Stimulated activated naive CD8-positive, alpha-beta T cell treated with anti-CD3 and anti-CD28 coated beads, Interleukin-15, amount 100 ng/mL, for 72 hours (primary cell): ENCODE measurements at places on chromosomes 6 and 20.

GRCh38 chr6:43887906-43888683 is 118.1 kb downstream of the VEGFA start:
- DNase-seq: no peak

DNA sequence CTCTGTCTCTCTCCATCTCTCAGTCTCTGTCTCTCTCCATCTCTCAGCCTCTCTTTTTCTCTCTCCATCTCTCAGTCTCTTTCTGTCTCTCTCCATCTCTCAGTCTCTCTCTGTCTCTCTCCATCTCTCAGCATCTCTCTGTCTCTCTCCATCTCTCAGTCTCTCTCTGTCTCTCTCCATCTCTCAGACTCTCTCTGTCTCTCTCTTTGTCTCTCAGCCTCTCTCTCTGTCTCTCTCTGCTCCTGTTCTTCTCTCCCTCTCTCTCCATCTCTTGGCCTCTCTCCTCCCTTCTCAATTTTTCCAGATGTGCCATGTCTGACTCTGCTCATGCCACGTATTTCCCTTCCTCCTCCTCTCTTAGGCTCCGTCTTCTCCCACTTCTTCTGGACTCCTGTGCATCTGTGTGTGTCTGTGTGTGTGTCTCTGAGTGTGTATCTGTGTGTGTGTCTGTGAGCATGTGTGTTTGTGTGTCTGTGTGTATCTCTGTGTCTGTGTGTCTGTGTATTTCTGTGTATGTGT is 72.7 kb downstream of the SRC start:
- DNase-seq: no peak

DNA sequence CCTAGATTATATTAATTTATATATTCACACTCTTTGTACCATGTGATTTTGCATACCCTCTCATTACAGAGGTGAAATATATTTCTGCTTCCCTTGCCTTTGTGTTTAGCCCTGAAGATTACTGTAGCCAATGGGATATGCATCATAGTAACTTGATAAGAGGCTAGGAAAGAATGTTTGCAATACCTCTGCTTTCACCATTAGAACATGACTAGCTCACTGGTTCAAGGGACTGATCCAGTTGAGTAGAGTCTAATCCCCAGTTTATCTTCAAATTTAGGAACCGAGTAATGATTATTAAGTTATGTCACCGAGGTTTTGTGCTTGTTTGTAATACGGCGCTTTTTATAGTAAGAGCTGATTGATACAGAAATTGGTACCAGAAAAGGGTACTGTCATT is 552.6 kb upstream of the GJE1 start:
- no peak for DNase-seq

GRCh38 chr6:84107495-84107894 is 73.9 kb downstream of the MRAP2 start:
- no peak for DNase-seq

DNA sequence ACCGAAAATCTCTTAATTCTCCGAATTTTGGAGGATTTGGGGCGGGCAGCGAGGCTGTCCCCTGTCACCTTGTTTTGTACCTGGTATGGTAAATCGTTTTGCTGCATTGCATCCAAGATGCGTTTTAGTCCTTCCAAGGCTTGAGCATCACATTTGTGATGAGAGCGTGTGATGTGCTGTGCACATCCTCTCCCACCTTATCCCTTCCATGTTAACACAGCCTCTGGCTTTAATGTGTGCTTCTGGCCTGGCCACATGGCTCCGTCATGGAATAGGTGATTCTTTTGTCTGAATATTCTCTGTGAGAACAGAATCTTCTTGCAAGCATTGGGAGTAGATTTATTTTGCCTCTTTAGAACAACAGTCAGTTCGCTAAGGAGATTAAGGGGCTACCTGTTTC is 763 bp downstream of the TMEM14A start:
- no peak for DNase-seq

DNA sequence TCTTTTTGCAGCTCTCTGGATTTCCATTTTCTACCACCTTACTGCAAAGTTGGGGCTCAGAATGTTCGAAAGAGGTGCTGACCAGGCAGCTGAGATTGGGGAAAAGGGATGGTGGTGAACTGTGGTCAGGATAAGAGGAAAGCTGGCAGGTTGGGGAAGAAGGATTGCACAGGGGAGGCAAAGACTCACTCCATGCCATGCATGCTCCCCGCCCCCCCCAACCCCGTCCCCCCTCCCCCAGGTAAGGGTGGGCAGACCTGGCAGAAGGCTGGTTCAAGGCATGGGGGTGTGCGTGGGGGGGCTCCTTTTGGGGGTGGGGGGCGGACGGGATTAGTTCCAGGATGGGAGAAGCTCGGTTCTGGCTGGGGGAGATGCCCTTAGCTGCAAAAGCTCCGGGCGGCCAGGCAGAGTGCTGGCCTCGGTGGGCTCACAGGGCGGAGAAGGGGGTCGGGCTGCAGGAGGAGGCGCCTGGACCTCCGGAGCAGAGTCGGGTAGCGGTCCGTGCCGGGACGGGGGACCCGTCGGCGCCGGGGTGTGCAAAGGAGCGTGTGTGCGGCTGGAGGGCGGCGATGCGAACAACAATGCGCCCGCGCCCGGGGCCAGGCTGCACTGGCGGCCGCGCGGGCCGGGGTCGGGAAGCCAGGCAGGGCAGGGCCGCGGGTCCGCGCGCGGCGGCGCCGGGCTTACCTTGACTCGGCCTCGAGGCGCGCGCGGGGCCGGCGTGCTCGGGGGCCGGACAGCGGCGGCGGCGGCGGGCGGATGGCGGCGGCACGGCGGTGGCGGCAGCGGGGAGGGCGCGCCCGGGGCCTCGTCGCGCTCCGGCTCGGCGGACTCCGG is 880 bp downstream of the ADNP start:
- peak; percentile 44 for DNase-seq
